Aorta (tissue), 5 donors: ENCODE measurements at places on chromosomes 1 and 21.

- H3K4me3 ChIP-seq, result no peak overlapping the region
- no peak for DNase-seq
- H3K27ac ChIP-seq, result no peak overlapping the region
These were observed 35.6 kb downstream of the LRRIQ3 start for GRCh38 chr1:74162333-74162732.

- H3K4me3 ChIP-seq, result no peak overlapping the region
- no peaks in the 10 kb centered on the region for H3K4me1 ChIP-seq
- DNase-seq, result no peak
- H3K36me3 ChIP-seq, result no peaks in the 10 kb centered on the region
- no peak overlapping the region for H3K27ac ChIP-seq
- no peaks in the 10 kb centered on the region for H3K27me3 ChIP-seq
These were observed 141.8 kb downstream of the HIVEP3 start for GRCh38 chr1:41776891-41777441.

- H3K27ac ChIP-seq, result no peak overlapping the region
- no peak overlapping the region for H3K4me3 ChIP-seq
- no peaks in the 10 kb centered on the region for H3K36me3 ChIP-seq
- H3K27me3 ChIP-seq, result no peaks in the 10 kb centered on the region
- DNase-seq, result peak; percentile 52
These were observed 13.8 kb downstream of the TRIM46 start for GRCh38 chr1:155187456-155187891.

DNA sequence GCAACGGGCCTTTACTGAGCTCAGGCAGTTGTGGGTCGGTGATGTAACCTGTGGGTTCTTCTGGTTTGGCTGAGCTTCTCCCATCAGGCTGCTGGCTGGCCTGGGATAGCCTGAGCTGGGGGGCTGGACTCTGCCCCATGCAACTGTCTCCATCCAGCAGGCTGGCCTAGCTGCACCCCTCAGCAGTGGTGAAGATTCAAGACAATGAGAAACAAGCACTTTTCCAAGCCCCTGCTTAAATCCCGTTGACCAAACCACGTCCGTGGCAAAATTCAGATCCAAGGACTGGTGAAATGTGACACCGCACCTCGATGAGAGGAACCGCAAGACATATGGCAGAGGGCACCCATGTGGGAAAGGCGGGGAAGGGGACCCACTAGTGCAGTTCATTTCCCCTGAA, 25.6 kb downstream of the PRSS38 start:
- no peak overlapping the region for H3K4me3 ChIP-seq
- no peak for DNase-seq
- no peak overlapping the region for H3K27ac ChIP-seq
- H3K36me3 ChIP-seq, result no peaks in the 10 kb centered on the region
- no peaks in the 10 kb centered on the region for H3K4me1 ChIP-seq

GRCh38 chr1:241917487-241917886, 40.1 kb upstream of the BECN2 start:
- no peaks in the 10 kb centered on the region for H3K27me3 ChIP-seq
- H3K36me3 ChIP-seq, result no peaks in the 10 kb centered on the region
- H3K4me3 ChIP-seq, result no peak overlapping the region
